ENCODE measurements at places on chromosomes 7 and 10. TPM values are rescaled to one million over a fixed set of nuclear protein-coding genes. Genes with fewer than 3 reads are reported as not detected.

The PLEKHS1 gene
- total RNA-seq: 0.14 TPM

The NANOS1 gene
- total RNA-seq: 3.0 TPM

The CHAT gene
- total RNA-seq: not detected

The GPR15LG gene
- not detected for total RNA-seq

The MOGAT3 gene
- not detected for total RNA-seq

The CLEC5A gene
- total RNA-seq: 6.3 TPM

The PRXL2A gene
- 28.5 TPM for total RNA-seq

The ARHGEF35 gene
- 5.2 TPM for total RNA-seq

The FBXO24 gene
- total RNA-seq: not detected

The SLC18A3 gene
- total RNA-seq: not detected

The PON1 gene
- total RNA-seq: 1.0 TPM

The AKR1C8 gene
- total RNA-seq: 0.54 TPM

The AFAP1L2 gene
- total RNA-seq: 4.2 TPM

The CUZD1 gene
- total RNA-seq: not detected

The SEM1 gene
- total RNA-seq: 33.5 TPM

The CRPPA gene
- 1.0 TPM for total RNA-seq

The HNRNPH3 gene
- total RNA-seq: 55.3 TPM

The AMPH gene
- total RNA-seq: 0.61 TPM

The UPK3B gene
- 52.4 TPM for total RNA-seq

The ARHGEF5 gene
- 25.4 TPM for total RNA-seq

The ABCB1 gene
- total RNA-seq: 4.0 TPM

The NEUROD6 gene
- total RNA-seq: not detected

The MKX gene
- total RNA-seq: 4.1 TPM

The HMX3 gene
- not detected for total RNA-seq

The ZDHHC6 gene
- 57.6 TPM for total RNA-seq

The SPDYE3 gene
- total RNA-seq: not detected

The RBM48 gene
- total RNA-seq: 12.2 TPM

The PRKRIP1 gene
- 17.8 TPM for total RNA-seq

The GIMAP7 gene
- total RNA-seq: 36.8 TPM

The CISD1 gene
- 6.3 TPM for total RNA-seq

The VAX1 gene
- total RNA-seq: not detected

Measured in upper lobe of left lung (tissue), 6 donors.